Left lung (tissue), 14 donors: ENCODE measurements at places on chromosomes 5 and 9. TPM values are rescaled to one million over a fixed set of nuclear protein-coding genes. Genes with fewer than 3 reads are reported as not detected.

Gene MOCS2
- total RNA-seq = 39.0 TPM

Gene EDIL3
- total RNA-seq = 59.9 TPM

GRCh38 chr5:125180231-125180829 is 433.9 kb upstream of the ZNF608 start:
- no peak for DNase-seq

- DNase-seq = no peak
These were observed 78.6 kb upstream of the TBC1D9B start for GRCh38 chr5:179986328-179986727.

- DNase-seq = no peak
These were observed 200.4 kb downstream of the SREK1 start for GRCh38 chr5:66344544-66344943.

- DNase-seq = no peak
These were observed 43.6 kb downstream of the SERINC5 start for GRCh38 chr5:80212171-80212667.

Gene SLC6A19
- total RNA-seq = not detected

DNA sequence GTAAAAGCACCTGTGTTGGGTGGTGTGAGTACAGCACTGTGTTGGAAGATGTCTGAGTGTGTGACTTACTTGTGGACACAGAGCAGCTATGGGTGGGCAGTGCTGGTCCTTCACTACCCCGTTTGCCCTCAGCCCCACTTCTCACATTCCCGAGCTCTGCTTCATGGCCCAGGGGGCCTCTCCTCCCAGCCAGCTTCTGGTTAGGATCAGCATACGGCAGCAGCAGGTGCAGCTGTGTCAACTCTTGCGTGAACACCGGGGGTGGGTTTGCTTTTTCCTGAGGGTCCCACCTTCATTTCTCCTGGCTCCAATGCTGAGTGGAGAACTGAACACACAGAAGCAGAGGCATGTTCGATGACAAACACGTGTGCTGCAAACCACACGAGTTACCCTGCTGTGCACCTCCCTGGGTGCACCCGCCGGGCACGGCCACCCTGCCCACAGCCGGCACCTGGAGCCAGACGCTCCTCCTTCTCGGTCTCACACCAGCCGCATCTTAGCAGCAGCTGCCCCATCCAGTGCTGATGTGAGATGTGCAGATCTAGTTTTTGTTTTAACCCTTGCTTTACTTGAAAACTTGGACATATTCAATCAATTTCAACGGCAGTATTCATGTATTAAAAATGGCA is 14.9 kb upstream of the SLC6A3 start:
- no peak for DNase-seq

DNA sequence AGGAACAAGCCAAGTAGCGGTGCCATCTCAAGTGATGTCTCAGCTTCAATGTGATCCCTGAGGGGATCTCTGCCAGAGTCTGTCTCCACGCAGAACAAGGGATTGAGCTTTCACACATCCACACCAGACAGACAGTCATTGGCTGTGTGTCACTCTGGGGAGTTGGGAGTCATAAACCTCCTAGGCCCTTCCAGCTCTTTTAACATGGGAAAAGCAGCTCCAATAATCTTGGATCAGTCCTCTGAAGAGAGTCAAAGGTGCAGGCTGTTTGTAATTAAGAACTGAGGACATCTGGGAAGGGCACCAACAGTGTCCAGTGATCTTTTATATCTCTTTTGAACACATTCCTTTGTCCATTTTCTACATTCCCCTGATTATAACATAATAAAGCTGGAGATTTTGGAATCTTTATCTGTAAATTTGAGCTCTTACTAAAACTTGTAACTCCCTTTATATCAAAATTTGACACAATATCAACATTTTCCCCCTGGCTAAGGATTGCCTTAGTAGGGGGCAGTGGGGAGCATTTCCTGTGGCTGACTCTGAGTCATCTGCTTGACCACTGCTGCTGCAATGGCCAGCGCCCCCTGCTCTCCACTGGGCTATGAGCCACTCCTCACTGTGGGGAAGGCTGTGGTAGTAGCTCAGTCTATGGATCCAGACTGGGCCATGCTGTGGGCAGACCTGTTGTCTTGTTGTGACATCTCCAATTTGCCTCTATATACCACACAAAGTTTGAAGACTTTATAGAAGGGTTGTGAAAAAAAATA is 284.4 kb downstream of the OSTF1 start:
- DNase-seq = peak; percentile 40

- no peak for DNase-seq
These were observed 138.1 kb downstream of the ATPSCKMT start for GRCh38 chr5:10111571-10111970.

GRCh38 chr9:107504585-107505455 is 15.3 kb upstream of the KLF4 start:
- no peak for DNase-seq

Gene C5orf34
- total RNA-seq = 1.8 TPM

DNA sequence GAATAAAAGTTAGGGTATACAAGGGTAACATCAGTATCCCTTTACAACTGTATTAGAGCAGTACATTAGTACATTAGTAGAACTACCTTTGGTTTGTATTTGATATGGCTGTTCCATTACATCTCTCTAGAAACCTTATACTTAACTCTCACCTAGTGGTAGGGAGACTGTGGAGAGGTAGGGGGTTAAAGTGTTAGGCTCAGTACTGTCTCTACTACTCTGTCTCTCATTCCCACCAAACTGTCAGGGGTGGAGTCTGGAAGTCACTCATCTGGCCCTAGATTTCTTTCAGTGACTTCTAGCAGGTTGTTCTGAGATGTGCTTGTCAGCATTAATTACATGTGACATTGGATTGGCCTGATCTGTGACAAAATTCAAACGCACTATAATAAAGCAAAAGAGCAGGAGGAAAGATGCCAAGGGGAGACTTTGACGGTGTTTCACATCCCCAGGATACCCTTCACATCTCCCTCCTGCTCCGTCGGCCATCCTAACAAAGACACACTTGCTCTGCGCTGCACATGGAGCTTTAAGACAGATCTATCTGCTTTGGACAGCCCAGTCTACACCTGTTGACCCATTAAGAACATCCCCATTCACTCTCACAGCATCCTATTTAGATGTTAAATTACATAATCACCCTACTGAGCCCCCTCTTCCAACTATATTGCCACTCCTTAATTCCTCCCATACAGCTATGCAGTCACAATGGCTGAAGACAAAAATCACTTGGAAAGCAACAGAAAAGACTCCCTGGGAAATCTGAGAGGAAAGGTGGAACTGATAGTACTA is 1043.0 kb upstream of the DMAC1 start:
- DNase-seq = no peak

- DNase-seq = no peak
These were observed 105.3 kb downstream of the ARRDC3 start for GRCh38 chr5:91277840-91278239.

DNA sequence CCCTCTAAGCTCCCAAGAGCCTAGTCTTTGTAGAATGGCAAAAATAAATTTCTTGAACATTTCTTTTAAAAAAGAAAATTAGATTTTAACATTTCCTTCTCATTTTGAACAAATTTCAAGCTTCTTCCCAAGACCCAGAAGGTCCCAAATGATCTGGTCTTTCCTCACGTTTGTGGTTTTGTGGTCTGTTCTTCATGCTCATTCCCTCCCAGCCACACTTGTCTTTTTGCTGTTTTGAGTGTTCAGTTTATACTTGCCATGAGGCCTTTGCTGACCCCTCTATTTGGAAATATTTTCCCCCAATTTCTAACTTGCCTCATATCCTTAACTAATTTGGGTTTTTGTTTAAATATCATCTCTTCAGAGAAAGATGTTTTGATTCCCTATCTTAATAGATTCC is 133.4 kb upstream of the PAPPA start:
- DNase-seq = no peak

Gene C9orf152
- total RNA-seq = 19.5 TPM

Gene KIAA0825
- total RNA-seq = 5.1 TPM

Gene PLPP7
- total RNA-seq = 1.6 TPM

- DNase-seq = no peak
These were observed 24.0 kb upstream of the TNIP1 start for GRCh38 chr5:151104795-151105194.

Gene HTR1A
- not detected for total RNA-seq

DNA sequence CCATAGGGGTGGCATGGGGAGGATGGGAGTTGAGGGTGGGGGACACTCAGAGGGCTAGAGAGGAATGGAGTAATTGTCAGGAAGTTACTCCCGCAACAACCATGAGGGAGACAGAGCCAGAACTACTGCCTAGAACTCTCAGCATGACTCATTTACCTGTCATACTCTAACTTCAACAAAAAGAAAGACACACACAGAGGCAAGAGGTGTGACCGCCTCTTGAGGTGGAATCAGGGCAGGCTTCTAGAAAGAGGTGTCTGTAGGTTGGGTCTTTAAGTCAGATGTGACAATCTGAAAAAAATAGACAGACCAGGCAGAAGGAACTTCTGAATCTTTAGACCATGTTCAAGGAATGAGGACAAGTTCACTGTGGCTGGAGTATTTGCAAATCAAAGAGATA is 73.4 kb downstream of the GABBR2 start:
- no peak for DNase-seq
